ENCODE measurements at places on chromosomes 16 and 17. TPM values are rescaled to one million over a fixed set of nuclear protein-coding genes. Genes with fewer than 3 reads are reported as not detected.

- no peak overlapping the region for H3K27ac ChIP-seq
- H3K4me3 ChIP-seq, result no peak overlapping the region
- H3K4me1 ChIP-seq, result no peaks in the 10 kb centered on the region
- peaks cover 17% of the 10 kb centered on the region for H3K36me3 ChIP-seq
- no peaks in the 10 kb centered on the region for H3K27me3 ChIP-seq
Observed at GRCh38 chr16:8023326-8023725, 567.0 kb downstream of the TMEM114 start.

GRCh38 chr17:1294157-1294717 is 14.8 kb downstream of the TRARG1 start:
- no peak overlapping the region for H3K27ac ChIP-seq
- peaks cover 8% of the 10 kb centered on the region for H3K27me3 ChIP-seq
- no peaks in the 10 kb centered on the region for H3K36me3 ChIP-seq
- H3K4me1 ChIP-seq, result peaks cover 8% of the 10 kb centered on the region

- H3K27ac ChIP-seq, result no peak overlapping the region
- DNase-seq, result no peak
- no peak overlapping the region for H3K4me3 ChIP-seq
- no peaks in the 10 kb centered on the region for H3K36me3 ChIP-seq
- peaks cover 6% of the 10 kb centered on the region for H3K27me3 ChIP-seq
Observed at GRCh38 chr17:39141915-39142664, 9.3 kb downstream of the PLXDC1 start.

- no peaks in the 10 kb centered on the region for H3K36me3 ChIP-seq
- H3K4me3 ChIP-seq, result no peak overlapping the region
- DNase-seq, result no peak
- no peak overlapping the region for H3K27ac ChIP-seq
Observed at GRCh38 chr16:15535772-15536171, 101.4 kb downstream of the BMERB1 start.

DNA sequence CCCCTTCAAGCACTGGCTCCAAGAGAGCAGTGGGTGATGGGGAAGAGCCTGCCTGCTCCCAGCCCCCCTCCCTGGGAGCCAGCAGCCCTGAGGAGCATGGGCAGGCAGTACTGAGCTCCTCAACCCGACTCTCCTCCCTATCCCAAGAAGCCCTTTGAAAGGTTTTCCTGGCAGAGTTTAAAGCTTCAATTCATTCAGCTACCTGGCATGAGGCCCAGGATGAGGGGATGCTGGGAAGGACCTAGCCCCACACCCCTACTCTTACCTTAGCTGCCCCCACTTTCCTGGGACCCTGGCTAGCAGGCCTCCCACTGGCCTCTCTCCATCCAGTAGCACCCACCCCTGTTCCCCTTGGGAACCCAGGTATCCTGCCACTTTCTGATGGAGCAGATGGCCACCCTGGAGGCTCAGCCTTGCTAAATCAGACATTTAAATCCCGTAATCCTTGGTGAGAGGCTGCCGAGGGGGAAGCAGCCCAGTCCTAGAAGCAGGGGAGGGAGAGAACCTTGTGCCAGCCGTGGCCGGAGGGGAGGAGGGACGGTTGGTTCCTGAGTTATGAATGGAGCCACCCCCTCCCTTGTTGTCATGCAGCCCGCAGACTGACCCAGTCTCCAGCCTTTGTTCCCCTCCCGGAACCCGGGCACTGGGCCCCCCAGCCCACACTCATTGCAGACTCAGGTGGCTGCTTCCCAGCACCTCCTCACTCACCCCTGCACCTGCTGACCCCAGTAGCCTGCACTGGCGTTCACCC is 17.1 kb downstream of the ATP1B2 start:
- no peaks in the 10 kb centered on the region for H3K27me3 ChIP-seq
- peaks cover 21% of the 10 kb centered on the region for H3K36me3 ChIP-seq
- H3K4me1 ChIP-seq, result no peaks in the 10 kb centered on the region

- H3K4me1 ChIP-seq, result peaks cover 12% of the 10 kb centered on the region
- H3K36me3 ChIP-seq, result peaks cover 9% of the 10 kb centered on the region
- peak overlapping the region; percentile 53 for H3K27ac ChIP-seq
- peaks cover 10% of the 10 kb centered on the region for H3K27me3 ChIP-seq
- DNase-seq, result peak; percentile 23
Observed at GRCh38 chr17:73091770-73092522, 542 bp downstream of the SLC39A11 start.

DNA sequence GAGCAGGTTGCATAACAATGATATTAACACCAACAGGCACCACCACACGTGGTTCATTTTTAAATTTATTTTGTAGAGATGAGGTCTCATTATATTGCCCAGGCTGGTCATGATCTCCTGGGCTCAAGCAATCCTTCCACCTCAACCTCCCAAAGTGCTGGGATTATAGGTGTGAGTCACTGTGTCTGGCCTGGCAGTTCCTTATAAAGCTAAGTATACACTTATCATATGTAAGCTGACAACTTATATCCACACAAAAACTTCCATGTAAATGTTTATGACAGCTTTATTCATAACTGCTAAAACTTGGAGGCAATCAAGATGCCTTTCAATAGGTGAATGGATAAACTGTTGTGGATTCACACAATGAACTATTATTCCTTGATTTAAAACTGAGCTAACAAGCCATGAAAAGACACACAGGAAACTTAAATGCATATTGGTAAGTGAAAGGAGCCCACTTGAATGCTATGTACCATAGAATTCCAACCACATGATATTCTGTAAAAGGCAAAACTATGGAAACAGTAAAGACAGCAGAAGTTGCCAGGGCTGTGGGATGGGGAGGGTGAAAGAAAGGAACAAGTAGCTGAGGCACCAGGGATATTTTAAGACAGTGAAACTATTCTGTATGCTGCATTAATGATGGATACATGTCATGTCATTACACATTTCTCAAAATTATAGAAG is 156.5 kb upstream of the KCNJ18 start:
- H3K4me1 ChIP-seq, result no peaks in the 10 kb centered on the region
- no peak overlapping the region for H3K27ac ChIP-seq
- DNase-seq, result no peak
- H3K36me3 ChIP-seq, result no peaks in the 10 kb centered on the region
- H3K4me3 ChIP-seq, result no peak overlapping the region
- H3K27me3 ChIP-seq, result no peaks in the 10 kb centered on the region

DNA sequence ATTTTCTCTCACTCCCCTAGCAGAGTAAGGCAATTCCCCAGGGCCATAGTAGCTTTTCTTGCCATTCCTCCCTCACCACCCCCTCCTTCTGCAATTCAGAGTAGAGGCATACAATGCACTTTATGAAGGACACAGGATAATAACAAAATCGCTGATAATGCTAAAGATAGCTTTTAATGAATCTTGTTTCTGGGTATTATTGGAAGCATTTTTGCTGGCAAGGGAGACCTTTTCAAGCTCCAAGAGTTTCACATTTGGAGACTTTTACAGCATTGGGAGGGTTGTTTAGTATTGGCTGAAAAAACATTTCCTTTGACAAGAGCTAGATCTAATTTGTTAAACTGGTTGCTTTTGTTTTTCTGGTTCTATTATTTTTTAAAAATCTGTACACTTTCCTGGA is 573.0 kb upstream of the C16orf82 start:
- H3K36me3 ChIP-seq, result no peaks in the 10 kb centered on the region
- H3K27me3 ChIP-seq, result no peaks in the 10 kb centered on the region
- no peak overlapping the region for H3K4me3 ChIP-seq
- DNase-seq, result no peak
- no peak overlapping the region for H3K27ac ChIP-seq
- H3K4me1 ChIP-seq, result no peaks in the 10 kb centered on the region

GRCh38 chr16:88499836-88500251 is 46.8 kb downstream of the ZFPM1 start:
- peak overlapping the region; percentile 66 for H3K27ac ChIP-seq
- peaks cover 50% of the 10 kb centered on the region for H3K36me3 ChIP-seq
- H3K27me3 ChIP-seq, result no peaks in the 10 kb centered on the region
- DNase-seq, result peak; percentile 72

GRCh38 chr17:74304184-74304583 is 21.8 kb upstream of the KIF19 start:
- H3K4me1 ChIP-seq, result no peaks in the 10 kb centered on the region
- H3K27me3 ChIP-seq, result no peaks in the 10 kb centered on the region
- no peak for DNase-seq
- H3K27ac ChIP-seq, result no peak overlapping the region

- peaks cover 36% of the 10 kb centered on the region for H3K27me3 ChIP-seq
- no peaks in the 10 kb centered on the region for H3K36me3 ChIP-seq
- DNase-seq, result no peak
- peaks cover 5% of the 10 kb centered on the region for H3K4me1 ChIP-seq
- H3K4me3 ChIP-seq, result no peak overlapping the region
Observed at GRCh38 chr16:5065326-5065725, 430 bp downstream of the C16orf89 start.

- no peak overlapping the region for H3K27ac ChIP-seq
- H3K4me3 ChIP-seq, result no peak overlapping the region
- DNase-seq, result no peak
- no peaks in the 10 kb centered on the region for H3K4me1 ChIP-seq
Observed at GRCh38 chr17:77654850-77655249, 303.7 kb upstream of the TNRC6C start.

DNA sequence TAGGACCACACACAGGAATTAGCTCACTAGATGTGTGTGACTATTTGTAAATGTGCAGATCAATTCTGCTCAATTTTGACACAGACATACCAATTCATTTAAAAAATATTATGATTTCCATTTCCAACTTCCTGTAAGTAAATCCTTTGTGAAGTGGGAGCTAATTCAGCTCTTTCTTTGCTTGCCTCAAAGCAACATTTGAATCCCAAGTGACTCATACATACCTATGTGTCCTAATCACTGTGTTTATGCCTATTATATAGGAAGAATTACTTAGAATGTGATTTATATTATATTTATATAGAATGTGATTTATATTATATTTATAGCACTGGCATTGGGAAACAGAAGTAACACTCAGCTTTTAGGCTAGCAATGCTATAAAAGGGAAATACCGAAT is 195.9 kb upstream of the C17orf78 start:
- H3K27me3 ChIP-seq, result no peaks in the 10 kb centered on the region
- no peak overlapping the region for H3K4me3 ChIP-seq
- H3K4me1 ChIP-seq, result no peaks in the 10 kb centered on the region
- H3K36me3 ChIP-seq, result peaks cover 91% of the 10 kb centered on the region
- no peak for DNase-seq
- H3K27ac ChIP-seq, result no peak overlapping the region

GRCh38 chr17:49908782-49909714 is 59.9 kb upstream of the DLX4 start:
- DNase-seq, result no peak
- no peak overlapping the region for H3K27ac ChIP-seq
- no peak overlapping the region for H3K4me3 ChIP-seq
- no peaks in the 10 kb centered on the region for H3K36me3 ChIP-seq

DNA sequence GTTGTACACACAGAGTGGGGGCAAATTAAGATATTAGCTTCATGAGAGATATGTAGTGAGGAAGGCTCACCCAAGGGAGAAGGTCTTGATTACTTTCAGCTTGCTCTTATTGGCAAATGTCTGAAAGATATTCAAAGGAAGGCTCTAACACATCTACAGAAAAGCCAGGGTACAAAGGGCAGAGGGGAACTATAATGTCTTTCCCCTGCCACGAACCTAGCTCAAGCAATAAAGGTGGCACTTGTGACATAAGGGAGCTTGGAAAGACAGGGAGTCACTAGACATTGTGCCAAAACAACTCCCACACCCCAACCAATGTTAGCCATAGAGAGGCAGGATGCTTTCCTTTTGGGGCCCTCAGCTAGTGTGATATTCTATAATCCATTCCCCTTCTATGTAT is 52.2 kb upstream of the SOX9 start:
- no peak for DNase-seq
- H3K4me3 ChIP-seq, result no peak overlapping the region
- H3K36me3 ChIP-seq, result no peaks in the 10 kb centered on the region
- H3K4me1 ChIP-seq, result no peaks in the 10 kb centered on the region

DNA sequence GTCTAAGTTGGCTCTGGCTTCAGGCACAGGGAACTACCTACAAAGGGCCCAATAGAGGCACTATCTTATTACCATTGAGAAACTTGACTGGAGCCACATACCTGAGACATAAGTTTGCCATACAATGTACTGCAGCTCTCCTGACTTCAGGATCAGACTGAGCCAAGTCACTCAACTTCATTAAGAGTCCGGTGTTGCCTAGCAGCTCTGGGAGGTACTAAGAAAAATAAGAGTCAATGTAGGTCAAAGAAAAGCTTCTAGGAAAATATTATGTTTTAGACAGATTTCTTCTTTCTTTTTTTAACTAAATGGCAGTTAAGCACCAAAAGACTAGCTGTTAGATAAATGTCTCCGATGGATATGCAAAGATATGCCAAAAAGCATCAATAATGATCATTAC is 5.7 kb downstream of the HEATR6 start:
- no peak for DNase-seq
- H3K4me1 ChIP-seq, result no peaks in the 10 kb centered on the region
- H3K36me3 ChIP-seq, result peaks cover 73% of the 10 kb centered on the region
- H3K27me3 ChIP-seq, result no peaks in the 10 kb centered on the region

- no peaks in the 10 kb centered on the region for H3K27me3 ChIP-seq
- H3K4me1 ChIP-seq, result no peaks in the 10 kb centered on the region
- H3K4me3 ChIP-seq, result no peak overlapping the region
- H3K36me3 ChIP-seq, result no peaks in the 10 kb centered on the region
- DNase-seq, result no peak
Observed at GRCh38 chr17:14281530-14281929, 19.4 kb upstream of the HS3ST3B1 start.

GRCh38 chr16:13633391-13633861 is 286.5 kb upstream of the ERCC4 start:
- no peaks in the 10 kb centered on the region for H3K27me3 ChIP-seq
- H3K27ac ChIP-seq, result no peak overlapping the region
- DNase-seq, result no peak
- H3K4me1 ChIP-seq, result no peaks in the 10 kb centered on the region
- H3K4me3 ChIP-seq, result no peak overlapping the region

- no peak overlapping the region for H3K4me3 ChIP-seq
- H3K27me3 ChIP-seq, result no peaks in the 10 kb centered on the region
- no peaks in the 10 kb centered on the region for H3K4me1 ChIP-seq
- DNase-seq, result peak; percentile 17
- no peak overlapping the region for H3K27ac ChIP-seq
- H3K36me3 ChIP-seq, result no peaks in the 10 kb centered on the region
Observed at GRCh38 chr16:78227855-78228254, 128.4 kb downstream of the WWOX start.

DNA sequence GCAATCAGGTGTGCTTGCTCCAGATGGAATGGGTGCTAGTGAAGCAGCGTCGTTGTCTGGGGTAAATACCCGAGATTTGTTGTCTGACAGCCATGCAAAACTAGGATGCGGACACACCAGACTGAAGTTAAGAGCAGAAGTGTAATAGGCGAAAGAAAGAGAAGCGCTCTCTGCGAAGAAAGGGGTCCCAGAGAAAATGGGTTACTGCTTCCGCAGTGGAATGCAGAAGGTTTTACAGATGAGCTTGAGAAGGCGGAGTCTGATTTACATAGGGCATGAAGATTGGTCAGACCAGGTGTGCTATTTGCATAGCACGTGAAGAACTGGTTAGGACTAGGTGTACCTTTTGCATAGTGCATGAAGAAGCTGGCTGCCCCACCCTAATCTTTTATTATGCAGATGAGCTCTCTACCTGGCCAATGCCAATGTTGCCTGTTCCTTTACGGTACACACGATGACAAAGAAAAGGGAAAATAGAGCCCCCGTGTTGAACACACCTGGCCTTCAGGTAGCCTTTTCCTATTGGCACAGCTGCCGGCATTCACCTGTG is 32.0 kb upstream of the SNN start:
- H3K27me3 ChIP-seq, result peaks cover 3% of the 10 kb centered on the region
- no peak overlapping the region for H3K27ac ChIP-seq
- H3K36me3 ChIP-seq, result no peaks in the 10 kb centered on the region
- peak; percentile 41 for DNase-seq
- peaks cover 9% of the 10 kb centered on the region for H3K4me1 ChIP-seq
- H3K4me3 ChIP-seq, result no peak overlapping the region

SLC9A5 gene
- polyA plus RNA-seq, result 2.8 TPM

CPHXL2 gene
- polyA plus RNA-seq, result not detected

KRTAP4-8 gene
- not detected for polyA plus RNA-seq

DNASE1L2 gene
- polyA plus RNA-seq, result 2.5 TPM

TPSG1 gene
- not detected for polyA plus RNA-seq
